NCI-H2081 (cell line): ENCODE measurements at places on chromosomes 6 and 20.

GRCh38 chr6:106254636-106255035 lies 70.9 kb downstream of the ATG5 start:
- DNase-seq: no peak

GRCh38 chr20:10654250-10654610 lies 19.6 kb downstream of the JAG1 start:
- no peak for DNase-seq

GRCh38 chr6:111754423-111754822 lies 118.8 kb downstream of the FYN start:
- DNase-seq: no peak

DNA sequence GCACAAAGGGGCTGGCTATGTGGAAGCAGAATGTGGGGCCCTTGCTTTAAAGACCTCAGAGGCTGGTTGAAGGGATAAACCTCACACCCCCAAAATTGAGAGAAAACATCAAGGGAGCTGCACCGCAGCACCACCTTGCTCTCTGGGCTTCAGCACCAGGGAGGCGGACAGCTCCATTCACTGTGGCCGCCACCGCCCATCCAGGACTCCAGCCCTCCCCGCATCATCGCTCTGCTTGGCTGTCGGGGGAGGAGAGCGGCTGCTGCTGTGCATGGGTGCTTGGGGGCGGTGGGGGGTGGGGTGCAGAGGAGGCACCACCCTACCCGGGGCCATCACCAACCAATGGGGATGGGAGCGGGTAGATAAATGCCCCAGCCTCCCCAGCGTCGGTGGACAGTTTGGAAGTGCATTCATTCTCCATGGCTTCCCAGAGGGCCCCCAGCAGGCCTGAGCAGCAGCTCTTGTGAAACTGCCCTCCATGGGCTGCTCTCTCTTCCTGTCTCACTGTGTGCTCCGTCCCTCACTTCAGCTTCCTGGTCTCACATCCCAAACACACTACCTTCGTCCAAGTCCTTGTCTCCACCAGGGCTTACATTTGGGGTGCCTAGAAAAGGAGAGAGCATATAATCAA lies 75.7 kb upstream of the BHLHE23 start:
- no peak for DNase-seq

DNA sequence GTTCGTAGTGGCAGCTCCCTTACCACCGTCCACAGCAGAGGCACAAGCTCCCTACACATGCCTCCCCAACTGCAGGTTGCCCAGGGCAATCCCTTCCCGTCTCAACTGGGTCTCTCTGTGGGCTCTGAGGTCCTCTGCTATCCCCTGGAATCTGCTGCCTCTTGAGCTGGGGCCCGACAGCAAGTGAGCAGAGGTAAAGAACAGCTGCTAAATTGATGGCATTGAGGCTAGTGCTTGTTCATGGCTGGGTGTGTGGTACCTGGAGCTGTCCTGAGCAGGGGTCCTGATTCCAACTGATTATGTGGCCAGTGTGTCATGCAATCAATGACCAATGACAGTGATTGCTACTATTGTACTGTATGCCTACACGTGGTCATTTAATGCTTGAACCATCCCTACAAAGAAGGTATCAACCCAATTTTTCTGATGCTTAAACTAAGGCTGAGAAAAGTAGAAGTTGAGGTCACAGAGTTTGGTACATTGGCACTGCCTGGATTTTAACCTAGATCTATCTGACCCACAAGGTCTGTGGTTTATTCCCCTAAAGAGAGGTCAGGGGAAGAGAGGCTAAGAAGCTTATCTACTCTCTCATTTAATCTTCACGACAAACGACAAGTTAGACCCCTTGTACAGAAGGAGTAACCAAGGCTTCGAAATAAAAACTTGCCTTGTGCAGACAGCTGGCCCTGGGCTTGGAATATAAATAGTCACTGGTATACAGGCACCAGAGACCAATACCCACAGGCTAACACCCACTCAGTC lies 41.1 kb downstream of the HNF4A start:
- no peak for DNase-seq

- no peak for DNase-seq
Measured at GRCh38 chr6:116338943-116339342, 31.8 kb upstream of the DSE start.

DNA sequence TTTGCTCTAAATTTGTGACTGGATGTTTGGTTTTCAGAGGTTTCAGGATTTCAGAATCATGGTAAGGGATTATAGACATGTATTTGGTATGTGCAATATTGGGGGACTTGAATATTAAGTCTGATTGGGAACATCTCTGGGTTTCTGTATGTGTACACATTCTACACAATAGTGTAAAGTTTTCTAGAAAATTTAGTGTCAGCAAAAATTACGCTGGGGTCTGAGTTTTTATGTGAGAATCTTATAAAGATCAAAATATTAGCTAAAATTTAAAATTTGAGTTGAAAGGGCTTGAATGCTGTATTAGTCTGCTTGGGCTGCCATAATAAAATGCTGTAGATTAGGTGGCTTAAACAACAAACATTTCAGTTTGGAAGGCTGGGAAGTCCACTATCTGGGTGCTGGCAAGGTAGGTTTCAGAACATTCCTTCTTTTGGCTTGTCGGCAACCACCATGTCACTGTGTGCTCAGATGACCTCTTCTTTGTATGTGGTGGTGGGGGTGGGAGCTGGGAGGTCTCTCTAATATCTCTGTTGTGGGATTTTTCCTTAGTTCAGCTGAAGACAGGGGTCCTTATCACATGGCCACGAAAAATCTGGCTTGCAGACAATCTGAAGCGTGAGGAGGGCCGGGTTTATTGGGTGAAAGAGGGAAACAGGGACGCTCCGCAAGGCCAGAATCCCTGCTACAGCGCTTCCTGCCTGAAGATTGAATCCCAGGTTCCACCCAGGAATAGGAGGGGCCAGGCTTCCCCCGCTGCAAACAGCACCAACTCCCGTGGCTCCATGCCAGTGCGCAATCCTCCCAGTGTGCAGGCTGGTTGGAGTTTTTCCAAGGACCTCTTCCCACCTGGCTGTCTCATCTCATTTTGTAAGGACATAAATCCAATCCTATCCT lies 299.7 kb downstream of the PLCB1 start:
- DNase-seq: peak; percentile 95

- DNase-seq: no peak
Measured at GRCh38 chr6:3965071-3965718, 113.7 kb downstream of the FAM217A start.

DNA sequence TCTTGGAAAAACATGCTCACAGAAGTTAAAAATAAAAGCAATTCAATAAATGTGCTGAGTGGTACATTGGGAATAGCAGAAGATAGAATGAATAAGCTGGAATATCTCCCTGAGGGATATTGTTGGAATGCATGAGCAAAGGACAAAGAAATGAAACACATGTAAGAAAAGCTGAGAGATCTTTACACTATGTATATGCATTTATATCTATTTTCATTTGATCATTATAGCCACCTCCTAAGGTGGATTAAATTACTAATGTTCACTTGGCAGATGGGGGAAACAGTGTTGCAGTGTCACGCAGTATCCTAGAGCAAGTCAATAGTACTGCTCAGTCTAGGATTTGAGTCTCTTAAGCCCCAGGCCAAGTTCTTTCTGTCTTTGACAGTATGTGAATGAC lies 542.0 kb upstream of the MARCKS start:
- no peak for DNase-seq

DNA sequence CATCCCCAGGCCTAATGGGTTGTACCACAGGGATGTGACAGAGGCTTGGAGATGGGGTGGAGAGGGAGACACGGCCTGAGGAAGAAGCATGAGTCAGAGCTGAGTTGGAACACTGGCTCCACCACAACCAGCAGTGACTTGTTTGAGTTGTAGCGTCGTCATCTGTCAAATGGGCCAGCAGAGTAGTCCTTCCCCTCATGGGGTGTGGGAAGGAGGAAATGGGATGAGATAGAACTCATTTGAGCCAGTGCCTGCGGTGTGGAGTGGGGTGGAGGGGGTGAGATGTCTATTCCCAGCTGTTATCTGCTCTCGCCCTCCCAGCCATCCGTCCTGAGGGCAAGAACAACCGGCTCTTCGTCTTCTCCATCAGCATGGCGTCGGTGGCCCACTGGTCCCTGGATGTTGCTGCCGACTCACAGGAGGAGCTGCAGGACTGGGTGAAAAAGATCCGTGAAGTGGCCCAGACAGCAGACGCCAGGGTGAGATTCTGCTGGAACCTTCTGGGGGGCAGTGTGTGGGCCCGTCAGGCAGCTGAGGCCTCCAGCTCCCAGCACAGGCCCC lies 32.5 kb downstream of the PLCG1 start:
- no peak for DNase-seq
